Transverse colon (tissue), 4 donors: ENCODE measurements at places on chromosomes 5 and 9. TPM values are rescaled to one million over a fixed set of nuclear protein-coding genes. Genes with fewer than 3 reads are reported as not detected.

GRCh38 chr5:83721953-83722901 is 1.6 kb upstream of the HAPLN1 start:
- DNase-seq = peak; percentile 83

Gene IL9
- total RNA-seq = not detected

Gene STK32A
- 1.6 TPM for total RNA-seq

Gene IL5
- not detected for total RNA-seq

DNA sequence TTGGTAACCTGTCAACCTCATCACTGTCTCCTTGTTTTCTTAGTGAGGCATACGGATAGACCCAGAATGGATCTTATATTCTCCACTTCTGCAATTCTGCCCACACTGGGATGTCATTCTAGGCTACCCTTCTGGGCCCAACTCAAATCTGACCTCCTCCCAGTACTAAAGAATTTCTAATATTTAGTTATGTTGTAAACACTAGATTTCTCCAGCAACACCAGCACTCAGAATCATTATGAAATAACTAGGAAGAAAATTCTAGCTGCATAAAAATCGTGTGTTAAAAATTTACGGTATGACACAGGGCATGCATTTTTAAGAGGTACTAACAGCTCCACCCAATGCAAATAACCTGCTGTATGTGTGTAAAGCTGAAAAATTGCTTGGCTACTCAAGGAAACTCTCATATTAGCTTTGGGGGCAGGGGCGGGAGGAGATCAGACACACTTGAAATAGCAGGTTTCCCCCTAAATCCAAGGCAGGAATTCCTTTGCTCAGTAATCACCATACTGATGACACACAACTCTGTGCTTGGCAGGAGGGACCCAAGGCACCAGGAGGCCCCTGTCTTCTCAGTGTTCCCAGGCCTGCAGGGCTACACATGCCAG is 27.3 kb downstream of the MACROH2A1 start:
- no peak for DNase-seq

Gene STPG3
- not detected for total RNA-seq
